ENCODE measurements at places on chromosomes 1 and 21.
A peak's percentile ranks its signal among the peaks of the same experiment; 100 is the strongest.

- DNase-seq, result no peak
Observed at GRCh38 chr1:216641669-216642460, 81.4 kb downstream of the ESRRG start.

DNA sequence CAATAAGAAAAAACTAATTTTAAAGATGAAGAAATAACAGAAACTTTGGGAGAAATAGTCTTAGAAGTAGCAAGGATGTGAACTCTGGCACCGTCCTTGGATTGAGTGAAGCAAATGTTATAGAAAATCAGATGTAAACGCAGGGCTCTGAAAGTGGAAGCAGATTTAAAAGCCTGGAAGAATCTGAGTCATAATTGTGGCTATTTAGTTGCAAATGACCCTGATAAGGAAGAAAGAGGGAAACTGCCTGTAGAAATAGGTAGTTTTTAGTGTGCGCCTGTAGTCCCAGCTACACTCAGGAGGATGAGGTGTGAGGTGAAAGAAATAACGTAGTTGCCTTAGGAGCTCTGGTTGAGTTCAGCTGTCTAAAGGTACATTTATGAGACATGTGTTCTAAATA is 101.0 kb downstream of the NGF start:
- no peak for DNase-seq

- DNase-seq, result no peak
Observed at GRCh38 chr1:160860840-160861505, 1.7 kb downstream of the CD244 start.

DNA sequence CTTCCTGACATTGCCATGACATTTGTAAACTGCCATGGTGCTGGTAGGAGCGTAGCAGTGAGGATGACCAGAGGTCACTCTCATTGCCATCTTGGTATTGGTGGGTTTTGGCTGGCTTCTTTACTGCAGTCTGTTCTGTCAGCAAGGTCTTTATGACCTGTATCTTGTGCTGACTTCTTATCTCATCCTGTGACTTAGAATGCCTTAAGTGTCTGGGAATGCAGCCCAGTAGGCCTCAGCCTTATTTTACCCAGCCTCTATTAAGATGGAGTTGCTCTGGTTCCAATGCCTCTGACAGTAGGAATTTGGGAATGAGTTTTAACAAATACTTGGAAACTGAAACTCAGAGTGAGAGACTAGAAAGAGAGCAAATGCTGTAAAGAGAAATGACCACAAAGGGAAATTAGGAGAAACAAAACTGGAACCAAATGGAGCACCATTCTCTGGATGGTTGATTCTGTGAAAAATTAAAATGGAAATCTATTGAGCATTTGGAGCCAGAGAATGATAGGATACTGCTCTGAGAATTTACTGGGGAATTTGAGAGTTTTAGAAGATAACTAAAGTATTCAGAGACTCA is 50.1 kb upstream of the RHOU start:
- DNase-seq, result no peak

- no peak for DNase-seq
Observed at GRCh38 chr1:237416924-237417655, 375.1 kb downstream of the RYR2 start.

- DNase-seq, result no peak
Observed at GRCh38 chr1:4752059-4752458, 97.7 kb downstream of the AJAP1 start.

DNA sequence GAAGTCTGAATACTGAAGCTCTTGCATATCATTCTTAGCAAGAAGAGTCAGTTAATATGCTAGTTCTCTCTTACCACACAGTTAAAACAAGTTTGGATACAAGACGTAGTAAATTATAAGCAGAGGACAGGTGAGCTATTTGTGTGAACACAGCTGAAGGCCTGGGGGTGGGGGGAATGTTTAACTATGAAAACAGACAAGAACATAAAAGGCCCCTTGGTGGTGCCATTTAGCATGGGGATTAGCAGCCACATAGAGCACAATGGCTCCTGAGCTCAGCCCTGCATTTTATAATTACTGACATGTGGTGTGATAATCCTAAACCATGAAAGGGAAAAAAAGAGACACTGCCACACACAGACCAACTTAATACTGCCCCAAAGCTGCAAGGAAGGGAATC is 94.8 kb downstream of the TGFBR3 start:
- no peak for DNase-seq

GRCh38 chr1:200453553-200453905 is 43.7 kb upstream of the ZNF281 start:
- DNase-seq, result peak; percentile 14

Measured in AG09309 (cell line).